Right ventricle myocardium inferior (tissue), 1 donor: ENCODE measurements at places on chromosomes 13 and 19.

DNA sequence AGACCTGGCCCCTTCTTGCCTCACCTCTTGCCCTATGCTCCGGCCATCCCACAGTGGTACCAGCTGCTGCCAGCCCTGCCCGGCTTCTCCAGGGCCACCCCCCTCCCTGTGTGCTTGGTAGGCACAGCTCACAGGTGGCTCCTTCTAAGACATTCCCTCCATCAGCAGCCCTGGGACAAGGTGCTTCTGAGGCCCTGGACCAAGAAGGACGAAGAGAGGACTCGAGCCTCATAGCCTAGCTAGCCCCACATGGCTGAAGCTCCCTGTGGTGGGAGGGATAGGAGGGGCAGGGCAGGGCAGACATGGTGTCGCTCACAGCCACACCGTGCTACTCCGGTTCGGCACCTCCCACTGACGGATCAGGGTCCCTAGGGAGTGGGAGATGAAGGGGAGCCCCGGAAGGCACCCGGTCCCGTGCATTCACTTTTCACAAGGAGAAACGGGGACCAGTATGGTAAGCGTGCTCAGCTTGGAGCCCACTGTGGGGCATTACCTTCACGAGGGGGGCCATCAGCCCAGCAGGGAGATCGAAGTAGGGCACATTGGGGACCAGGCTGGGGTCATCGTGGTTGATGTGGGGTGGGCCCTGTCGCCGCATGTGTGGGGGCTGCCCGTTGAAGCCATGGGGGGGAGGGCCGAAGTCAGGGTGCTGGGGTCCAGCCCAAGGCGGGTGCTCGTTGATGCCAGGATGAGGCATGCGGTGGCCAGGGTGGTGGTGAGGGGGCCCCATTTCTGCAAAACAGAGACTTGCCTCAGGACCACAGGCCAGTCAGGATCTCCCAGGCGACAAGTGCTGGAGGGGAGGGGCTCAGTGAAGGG, 19.5 kb downstream of the CHERP start:
- no peak for DNase-seq

DNA sequence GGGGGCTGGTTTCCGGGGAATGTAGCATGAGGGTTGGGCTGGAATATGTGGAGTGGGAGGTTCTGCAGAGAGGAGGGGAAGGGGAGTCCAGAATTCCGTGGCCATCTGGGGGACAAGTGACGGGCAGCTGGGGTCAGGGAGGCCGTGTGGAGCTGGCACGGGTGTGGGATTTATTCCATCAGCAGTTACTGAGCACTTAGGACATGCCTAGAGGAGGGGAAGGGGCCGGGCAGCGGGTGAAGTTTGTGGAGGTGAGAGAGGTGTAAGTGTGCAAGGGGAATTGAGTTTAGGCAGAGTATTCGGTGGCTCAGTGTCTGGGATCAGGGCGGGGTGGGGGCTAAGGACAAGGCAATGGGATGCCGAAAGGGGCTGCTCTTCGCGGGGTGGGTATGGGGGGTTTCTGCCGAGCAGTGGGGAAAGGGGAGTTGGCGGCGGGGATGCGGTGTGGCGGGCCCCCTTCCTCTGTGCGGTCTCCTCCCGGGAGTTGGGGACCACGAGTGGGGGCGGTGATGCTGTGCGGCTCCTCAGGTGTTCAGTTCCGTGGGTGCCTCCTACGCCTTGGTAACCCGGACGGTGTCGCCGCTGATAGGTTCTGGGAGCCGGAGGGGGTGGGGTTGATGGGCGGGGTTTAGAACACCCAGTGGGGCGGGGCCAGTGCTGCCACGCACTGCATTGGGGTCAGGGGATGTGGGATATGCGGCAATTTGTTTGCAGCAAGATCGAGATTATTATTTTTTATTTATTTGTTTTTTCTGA, 5.4 kb downstream of the CCDC61 start:
- DNase-seq: peak; percentile 67

- no peak for DNase-seq
These were observed 22.5 kb upstream of the POU2F2 start for GRCh38 chr19:42154471-42155323.

DNA sequence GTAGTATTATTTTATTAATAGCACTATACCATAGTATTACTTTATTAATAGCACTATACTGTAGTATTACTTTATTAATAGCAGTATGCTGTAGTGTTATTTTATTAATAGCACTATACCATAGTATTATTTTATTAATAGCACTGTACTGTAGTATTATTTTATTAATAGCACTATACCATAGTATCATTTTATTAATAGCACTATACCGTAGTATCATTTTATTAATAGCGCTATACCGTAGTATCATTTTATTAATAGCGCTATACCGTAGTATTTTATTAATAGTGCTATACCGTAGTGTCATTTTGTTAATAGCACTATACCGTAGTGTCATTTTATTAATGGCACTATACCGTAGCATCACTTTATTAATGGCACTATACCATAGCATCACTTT, 191.8 kb downstream of the GPC6 start:
- no peak for DNase-seq

- DNase-seq: no peak
These were observed 1256.2 kb upstream of the SPRY2 start for GRCh38 chr13:81597101-81597500.

DNA sequence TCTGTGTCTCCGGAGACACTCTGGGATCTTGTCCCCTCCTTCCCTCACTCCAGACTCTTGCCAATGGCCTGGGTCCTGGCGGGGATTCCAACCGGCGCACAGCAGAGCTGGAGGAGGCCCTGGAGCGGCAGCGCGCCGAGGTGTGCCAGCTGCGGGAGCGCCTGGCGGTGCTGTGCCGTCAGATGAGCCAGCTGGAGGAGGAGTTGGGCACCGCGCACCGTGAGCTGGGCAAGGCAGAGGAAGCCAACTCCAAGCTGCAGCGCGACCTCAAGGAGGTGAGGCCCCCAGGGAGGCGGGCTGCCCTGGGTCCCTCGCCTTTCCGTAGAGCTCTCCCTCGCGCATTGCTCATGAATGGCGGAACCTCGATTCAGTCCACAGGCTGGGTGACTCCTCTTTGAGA, 11.0 kb downstream of the PPFIA3 start:
- DNase-seq: no peak

DNA sequence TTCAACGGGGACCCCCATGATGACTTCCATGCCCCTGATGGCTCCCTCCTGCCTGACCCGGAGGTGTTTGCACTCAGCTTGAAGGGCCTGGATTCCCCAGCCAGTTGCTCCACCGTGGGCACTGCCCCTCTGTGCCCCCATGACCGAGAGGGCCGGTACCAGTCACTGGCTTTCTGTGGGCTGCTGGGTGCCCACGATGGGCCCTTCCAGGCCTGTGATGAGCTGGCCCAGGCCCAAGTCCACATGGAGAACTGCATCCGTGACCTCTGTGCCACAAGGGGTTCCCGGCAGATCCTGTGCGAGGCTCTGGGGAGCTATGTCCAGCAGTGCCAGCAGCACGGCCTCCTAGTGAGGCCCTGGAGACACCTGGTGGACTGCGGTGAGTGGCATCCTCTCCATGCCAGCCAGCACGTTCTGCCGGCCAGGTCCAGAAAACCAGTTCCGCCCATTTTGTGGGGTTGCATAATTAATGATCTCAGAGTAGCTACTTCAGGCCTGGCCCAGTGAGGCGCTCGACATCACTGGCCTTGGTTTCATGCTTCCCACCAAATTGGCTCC, 34.9 kb upstream of the FXYD3 start:
- DNase-seq: no peak

- DNase-seq: no peak
These were observed 114.0 kb upstream of the SLC7A1 start for GRCh38 chr13:29709407-29710069.

GRCh38 chr13:98221234-98221633, 44.2 kb upstream of the RNF113B start:
- no peak for DNase-seq
